Activated naive CD8-positive, alpha-beta T cell treated with anti-CD3 and anti-CD28 coated beads, Interleukin-2, amount 10 ng/mL, durations not matched to agents 7 days and 5 days (primary cell): ENCODE measurements at places on chromosomes 12 and 14.

DNA sequence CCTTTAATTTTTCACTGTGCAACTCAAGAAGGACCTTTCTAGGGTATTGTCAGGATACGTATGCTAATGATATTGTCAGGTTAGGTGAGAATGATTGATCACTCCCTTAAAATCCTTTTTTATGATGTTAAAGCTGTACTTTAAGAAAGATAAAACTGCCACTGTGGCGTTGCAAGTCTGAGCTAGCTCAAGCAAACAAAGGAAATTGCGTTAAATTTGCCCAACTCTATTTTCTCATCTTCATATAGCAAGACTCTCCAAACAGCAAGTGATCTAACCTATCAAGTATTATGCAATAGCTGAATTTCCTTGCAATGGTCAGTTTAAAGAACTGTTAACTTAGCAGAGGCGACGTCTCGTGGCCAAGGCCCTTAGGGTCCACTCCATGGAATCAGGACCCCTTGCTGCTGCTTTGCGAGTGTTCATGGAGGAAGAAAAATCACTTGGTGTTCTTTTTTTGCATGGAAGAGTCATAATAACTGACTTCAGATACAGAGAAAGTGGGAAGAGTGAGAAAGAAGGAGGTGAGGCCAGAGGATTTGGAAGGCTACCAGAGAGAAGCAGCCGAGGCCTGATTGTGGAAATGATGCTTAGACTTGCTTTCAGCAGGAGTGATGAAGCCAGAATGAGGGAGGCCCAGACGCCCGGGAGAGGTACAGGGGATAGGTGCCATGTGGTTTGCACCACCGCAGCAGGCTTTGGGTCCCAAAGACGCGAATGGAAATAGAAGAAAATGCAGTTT lies 2.5 kb downstream of the TRAF3 start:
- peaks cover 36% of the 10 kb centered on the region for H3K4me1 ChIP-seq
- peak overlapping the region; percentile 27 for H3K27ac ChIP-seq
- no peaks in the 10 kb centered on the region for H3K27me3 ChIP-seq
- peak overlapping the region; percentile 97 for H3K4me3 ChIP-seq

- H3K36me3 ChIP-seq = peaks cover 9% of the 10 kb centered on the region
- no peak for DNase-seq
- no peak overlapping the region for H3K4me3 ChIP-seq
- no peaks in the 10 kb centered on the region for H3K27me3 ChIP-seq
- H3K4me1 ChIP-seq = no peaks in the 10 kb centered on the region
- no peak overlapping the region for H3K27ac ChIP-seq
Observed at GRCh38 chr12:31867292-31867691, 91.9 kb upstream of the RESF1 start.

GRCh38 chr12:24255920-24256665 lies 306.6 kb upstream of the SOX5 start:
- H3K27me3 ChIP-seq = no peaks in the 10 kb centered on the region
- H3K4me3 ChIP-seq = no peak overlapping the region
- H3K27ac ChIP-seq = no peak overlapping the region
- H3K36me3 ChIP-seq = no peaks in the 10 kb centered on the region
- H3K4me1 ChIP-seq = no peaks in the 10 kb centered on the region
- DNase-seq = no peak

DNA sequence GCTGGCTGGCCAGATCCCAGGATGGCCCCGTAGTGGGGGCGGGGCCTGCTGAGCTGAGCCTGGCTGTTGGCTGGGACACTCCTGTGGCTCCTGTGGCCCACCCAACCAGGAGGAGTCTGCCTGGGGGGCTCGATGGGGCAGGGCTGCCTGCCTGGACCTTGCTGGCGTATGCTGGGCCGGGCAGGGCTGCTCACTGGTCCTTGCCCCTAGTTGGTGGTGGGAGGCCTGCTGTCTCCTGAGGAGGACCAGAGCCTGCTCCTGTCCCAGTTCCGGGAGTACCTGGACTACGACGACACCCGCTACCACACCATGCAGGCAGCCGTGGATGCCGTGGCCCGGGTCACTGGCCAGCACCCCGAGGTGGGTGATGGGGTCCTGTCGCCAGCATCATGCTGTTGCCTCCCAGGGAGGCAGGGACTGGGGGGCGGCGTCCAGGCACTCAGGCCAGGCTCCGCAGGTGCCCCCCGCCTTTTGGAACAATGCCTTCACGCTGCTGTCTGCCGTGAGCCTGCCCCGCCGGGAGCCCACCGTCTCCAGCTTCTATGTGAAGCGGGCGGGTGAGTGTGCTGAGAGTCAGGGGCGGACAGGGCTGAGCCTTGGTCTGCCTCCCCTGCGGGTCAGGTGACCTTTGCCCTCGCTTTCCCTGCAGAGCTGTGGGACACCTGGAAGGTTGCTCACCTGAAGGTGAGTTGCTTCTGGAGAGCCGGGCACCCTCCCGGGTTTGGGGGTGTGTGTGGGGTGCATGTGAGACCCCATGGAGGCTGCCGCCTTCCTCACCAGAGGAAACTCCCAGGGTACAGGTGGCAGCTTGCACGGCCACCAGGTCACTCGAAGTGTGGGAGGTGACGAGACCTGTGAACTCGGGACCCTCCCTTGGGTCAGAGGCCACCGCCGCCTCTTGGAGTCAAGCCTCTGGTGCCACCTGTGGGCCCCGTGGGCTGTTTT lies 3.4 kb downstream of the NOC4L start:
- peaks cover 19% of the 10 kb centered on the region for H3K4me1 ChIP-seq
- peaks cover 4% of the 10 kb centered on the region for H3K36me3 ChIP-seq
- H3K27me3 ChIP-seq = no peaks in the 10 kb centered on the region
- H3K4me3 ChIP-seq = no peak overlapping the region
- DNase-seq = peak; percentile 28
- H3K27ac ChIP-seq = no peak overlapping the region

DNA sequence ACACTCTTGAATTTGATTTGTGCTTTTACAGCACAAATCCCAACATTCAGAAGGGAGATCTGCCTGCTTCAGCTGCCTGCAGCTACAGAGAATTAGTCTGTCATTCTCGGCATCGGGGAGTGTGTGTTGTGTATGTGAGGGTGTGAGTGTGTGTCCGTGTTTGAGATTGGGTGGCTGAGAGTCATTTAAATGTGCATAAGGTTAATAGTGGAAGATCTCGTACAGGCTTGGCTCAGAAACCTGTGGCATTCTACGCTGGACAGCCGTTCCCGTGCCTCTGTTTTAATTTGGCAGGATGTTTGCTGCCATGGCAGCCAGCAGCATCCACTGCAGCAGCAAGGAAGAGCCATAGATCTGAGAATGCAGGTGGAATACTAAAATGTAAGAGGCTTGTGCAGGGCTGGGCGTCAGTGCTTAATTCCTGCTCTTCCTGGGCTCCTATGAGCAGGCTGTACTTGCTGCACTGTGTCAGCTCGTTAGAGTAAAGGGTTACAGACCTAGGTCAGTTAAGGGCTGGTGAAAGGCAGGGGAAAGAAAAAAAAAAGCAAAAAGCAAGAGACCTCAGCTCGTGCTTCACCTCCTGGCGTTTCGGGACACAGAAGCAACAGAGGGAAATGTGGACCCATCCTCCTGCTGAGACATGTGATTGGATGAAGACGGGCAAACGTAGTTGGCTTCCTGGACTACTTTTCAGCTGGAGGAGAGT lies 205.4 kb downstream of the NAV3 start:
- H3K4me1 ChIP-seq = no peaks in the 10 kb centered on the region
- H3K36me3 ChIP-seq = no peaks in the 10 kb centered on the region
- H3K27ac ChIP-seq = no peak overlapping the region
- no peak overlapping the region for H3K4me3 ChIP-seq

DNA sequence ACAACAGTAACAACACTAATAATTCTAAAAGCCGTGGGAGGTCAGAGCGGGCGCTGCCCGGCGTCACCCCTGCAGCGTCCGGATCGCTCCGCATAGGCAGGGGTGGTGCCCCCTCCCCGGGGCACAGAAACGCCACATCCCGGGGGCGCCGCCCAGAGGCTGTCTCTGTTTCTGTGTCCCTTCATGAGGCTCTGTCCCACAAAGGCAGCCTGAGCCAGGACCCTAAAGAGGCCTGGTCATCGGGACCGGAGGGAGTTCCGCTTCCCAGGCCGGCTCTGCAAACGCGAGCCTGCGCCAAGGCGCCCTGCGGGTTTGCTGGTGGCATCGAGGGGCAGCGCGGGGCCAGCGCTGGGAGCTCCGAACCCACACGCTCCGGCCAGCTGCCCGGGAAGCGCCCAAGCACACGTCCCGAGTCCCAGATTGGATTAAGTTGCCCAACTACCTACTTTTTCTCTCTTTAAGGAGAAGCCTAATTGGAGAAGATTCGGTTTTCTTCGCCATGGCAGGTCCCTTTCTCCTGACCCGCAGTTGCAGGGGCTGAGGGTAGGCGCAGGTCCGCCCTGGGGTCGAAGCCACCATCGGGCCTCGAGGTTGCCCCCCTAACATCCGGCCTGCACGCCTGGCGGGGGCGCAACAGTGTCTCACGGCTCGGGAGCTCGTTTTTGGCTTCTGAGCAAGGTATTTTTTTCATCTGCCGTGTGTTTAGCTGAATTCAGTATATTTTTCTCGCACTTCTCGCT lies 421.7 kb downstream of the VRK1 start:
- H3K27me3 ChIP-seq = peaks cover 48% of the 10 kb centered on the region
- peaks cover 14% of the 10 kb centered on the region for H3K4me1 ChIP-seq
- peak overlapping the region; percentile 80 for H3K4me3 ChIP-seq
- peaks cover 2% of the 10 kb centered on the region for H3K36me3 ChIP-seq
- no peak overlapping the region for H3K27ac ChIP-seq
- DNase-seq = peak; percentile 52
